ENCODE measurements at places on chromosomes 3 and 15.

DNA sequence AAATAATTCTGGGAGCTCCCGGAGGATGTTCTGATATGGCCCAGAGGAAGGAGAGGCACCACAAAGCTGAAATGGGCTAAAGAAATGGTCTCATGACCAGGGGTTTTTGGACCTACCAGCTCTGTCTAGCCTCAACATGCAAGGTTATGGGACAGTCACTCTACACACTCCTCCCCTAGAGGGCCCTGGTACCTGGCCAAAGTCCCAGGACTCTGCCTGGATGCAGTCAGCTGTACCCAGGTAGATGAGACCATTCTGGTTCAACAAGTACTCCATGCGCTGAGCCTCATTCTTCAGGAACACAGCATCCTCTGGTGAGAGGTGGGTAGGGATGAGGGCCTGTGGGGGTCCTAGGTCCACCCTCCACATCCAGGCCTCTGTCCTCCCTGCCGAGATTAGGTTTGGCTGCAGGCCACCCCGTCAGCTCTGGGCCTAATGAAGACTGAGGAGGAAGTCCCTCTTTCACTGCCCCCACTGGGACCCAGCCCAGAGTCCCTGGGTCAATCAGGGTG, 9.5 kb downstream of the EPB42 start:
- peak; percentile 34 for DNase-seq

GRCh38 chr15:68553994-68554720, 24.6 kb upstream of the CORO2B start:
- peak; percentile 80 for DNase-seq

GRCh38 chr15:63473999-63474809, 30.2 kb upstream of the USP3 start:
- DNase-seq: peak; percentile 55

DNA sequence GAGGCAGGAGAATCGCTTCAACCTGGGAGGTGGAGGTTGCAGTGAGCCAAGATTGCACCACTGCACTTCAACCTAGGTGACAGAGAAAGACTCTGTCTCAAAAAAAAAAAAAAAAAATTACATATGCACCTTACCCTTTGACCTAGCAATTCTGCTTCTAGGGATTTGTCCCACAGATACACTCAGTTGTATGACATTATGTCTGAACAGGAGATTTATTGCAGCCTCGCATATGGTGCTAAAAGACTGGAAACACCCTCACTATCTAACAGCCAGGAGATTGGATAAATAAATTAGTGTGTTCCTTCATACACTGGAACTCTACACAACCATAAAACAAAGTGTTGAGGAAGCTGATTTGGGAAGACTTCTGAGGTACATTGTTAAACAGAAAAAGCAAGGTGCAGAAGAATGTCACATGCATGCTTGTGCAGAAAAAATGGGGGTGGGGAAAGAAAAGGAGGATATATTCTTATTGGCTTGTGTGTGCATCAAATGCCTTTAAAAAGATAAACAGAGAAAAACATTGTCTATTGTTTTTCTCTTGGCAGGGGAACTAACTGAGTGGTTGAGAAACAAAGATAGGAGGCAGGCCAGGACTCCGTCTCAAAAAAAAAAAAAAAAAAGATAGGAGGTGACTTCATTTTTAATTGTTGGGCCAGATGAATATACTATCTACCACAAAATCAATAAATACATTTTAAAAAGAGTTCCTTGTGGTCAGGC, 30.9 kb downstream of the PPCDC start:
- no peak for DNase-seq

GRCh38 chr15:48730506-48730905, 80.4 kb downstream of the CEP152 start:
- no peak for DNase-seq

- no peak for DNase-seq
Measured at GRCh38 chr3:21049334-21050062, 701.5 kb downstream of the ZNF385D start.

- no peak for DNase-seq
Measured at GRCh38 chr3:123657568-123657967, 72.7 kb upstream of the HACD2 start.

- DNase-seq: no peak
Measured at GRCh38 chr3:64399205-64399800, 174.0 kb upstream of the PRICKLE2 start.

GRCh38 chr3:45969953-45970352, 25.7 kb downstream of the FYCO1 start:
- no peak for DNase-seq

DNA sequence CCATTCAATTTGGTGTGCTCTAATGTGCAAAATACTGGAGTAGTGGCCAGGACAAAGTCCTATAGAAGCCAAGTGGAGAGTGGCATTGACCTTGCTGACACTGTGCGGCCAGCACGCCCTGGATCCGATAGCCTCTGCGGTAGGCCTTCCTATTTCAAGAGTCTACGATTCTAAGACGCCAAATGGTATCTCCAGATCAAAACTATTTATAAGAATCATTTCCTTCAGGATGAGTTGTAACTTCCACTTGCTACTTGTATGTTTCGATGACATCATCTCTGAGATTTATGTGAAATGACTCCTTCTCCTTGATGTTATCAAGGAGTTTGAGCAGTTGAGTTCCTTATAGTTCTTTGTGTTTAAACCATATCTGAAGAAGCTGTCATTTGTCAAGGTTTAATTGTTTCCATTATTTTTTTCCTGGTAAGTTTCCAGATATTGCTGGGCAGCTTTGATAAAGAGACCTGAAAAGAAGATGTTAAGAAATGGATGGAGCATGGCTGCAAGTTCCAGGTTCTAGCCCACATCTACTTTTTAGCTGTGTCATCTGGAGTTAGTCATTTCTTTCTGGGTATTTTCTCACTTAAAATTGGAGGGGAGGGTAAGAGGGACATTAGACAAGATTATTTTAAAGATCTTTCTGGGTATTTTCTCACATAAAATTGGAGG, 71.8 kb downstream of the TMEM44 start:
- no peak for DNase-seq

- no peak for DNase-seq
Measured at GRCh38 chr3:131236421-131236820, 145.2 kb upstream of the NUDT16 start.

GRCh38 chr15:74822233-74822632, 4.2 kb upstream of the CPLX3 start:
- no peak for DNase-seq

GRCh38 chr3:100737334-100737733, 28.0 kb downstream of the TFG start:
- no peak for DNase-seq

DNA sequence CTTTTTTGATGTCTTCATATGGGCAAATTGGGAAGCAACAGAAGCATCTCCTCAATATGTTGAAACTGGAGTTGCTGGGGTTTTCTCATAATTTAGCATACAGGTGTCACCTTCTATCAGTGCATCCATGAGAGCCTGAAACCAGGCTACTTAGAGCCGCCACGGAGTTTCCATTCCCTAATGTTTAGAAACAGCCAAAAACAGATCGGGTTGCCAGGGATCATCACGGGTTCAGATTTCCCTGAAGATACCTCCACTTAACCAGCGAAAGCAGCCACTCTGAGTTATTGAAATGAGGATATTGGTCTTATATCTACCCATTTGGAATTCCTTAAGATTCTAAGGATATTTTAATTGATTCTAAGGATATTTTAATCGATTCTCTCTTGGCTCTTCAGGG, 14.5 kb downstream of the TERB2 start:
- DNase-seq: no peak

- DNase-seq: no peak
Measured at GRCh38 chr3:126351771-126352475, 5.3 kb downstream of the KLF15 start.

DNA sequence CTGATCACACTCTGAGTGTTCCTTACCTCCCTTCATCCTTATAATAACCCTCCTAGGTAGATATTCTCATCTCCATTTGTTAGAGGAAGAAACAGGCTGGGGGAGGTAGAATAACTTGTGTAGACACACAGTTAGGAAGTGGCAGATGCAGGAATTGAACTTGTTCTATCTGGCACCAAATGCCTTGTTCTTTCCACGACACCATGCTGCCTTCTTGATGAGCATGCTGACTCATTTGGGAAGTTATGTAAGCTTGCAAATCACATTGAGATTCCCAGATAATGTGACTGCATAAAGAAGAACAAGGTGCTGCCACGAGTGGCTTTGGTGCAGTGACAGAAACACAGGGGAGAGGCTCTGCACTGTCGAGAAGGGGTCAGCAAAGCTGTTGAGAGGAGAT, 27.5 kb upstream of the NDUFB4 start:
- no peak for DNase-seq

GRCh38 chr3:111076732-111077131, 5.1 kb downstream of the NECTIN3 start:
- no peak for DNase-seq

DNA sequence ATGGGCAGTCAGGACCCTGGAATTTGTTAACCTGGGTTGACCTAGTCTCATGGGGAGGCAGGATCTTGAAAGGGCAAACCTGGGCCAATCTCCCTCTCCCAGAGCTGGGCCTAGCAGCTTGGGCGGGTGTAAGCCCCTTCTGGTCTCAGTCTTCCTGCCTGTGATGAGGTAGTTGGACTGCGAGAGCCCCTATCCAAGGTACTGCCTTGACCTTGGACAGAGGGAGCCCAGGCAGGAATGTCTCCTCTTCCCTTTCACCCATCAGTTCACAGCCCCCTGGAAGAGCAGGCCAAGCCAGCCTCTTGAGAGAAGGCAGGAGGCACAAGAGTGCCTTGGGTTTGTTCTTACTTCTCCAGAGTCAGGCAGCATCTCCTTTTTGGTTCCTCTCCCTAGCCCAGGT, 24.7 kb upstream of the SEMA3F start:
- no peak for DNase-seq

DNA sequence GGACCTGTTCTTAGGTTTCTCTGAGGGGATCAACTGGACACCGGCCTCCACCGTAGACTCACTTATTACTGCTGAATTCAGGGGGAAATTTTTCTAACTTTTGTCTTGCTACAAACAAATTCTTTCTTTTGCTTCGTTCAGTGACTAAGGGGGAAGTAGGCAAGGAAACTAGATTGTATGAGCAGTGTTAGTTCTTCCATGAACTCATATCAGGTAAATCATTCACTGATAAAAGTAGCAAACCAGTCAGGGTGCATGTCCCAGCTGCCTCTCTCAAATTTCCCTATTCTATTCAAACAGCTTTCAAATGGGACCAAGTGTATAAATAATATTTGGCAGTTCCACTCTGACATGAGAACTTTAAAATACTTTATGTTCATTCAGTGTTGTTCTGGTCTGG, 7.3 kb upstream of the CCDC13 start:
- no peak for DNase-seq

DNA sequence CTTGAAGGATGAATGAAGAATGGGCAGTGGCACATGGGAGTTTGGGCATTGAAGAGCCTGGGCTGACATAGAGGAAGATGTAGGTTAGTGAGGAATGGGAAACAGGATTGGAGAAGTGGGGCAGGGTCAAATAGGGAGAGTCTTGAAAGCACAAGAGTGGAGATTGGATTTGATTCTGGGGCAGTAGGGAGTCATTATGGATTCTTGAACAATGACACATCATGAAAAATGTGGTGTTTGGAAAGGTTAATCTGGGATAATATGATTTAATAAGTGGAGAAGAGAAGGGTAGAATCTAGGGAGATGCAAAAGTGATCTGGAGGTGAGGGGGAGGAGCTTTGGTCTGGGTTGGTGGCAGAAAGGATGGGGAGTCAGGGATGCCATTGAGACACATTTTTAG, 45.4 kb upstream of the ROPN1 start:
- DNase-seq: no peak

DNA sequence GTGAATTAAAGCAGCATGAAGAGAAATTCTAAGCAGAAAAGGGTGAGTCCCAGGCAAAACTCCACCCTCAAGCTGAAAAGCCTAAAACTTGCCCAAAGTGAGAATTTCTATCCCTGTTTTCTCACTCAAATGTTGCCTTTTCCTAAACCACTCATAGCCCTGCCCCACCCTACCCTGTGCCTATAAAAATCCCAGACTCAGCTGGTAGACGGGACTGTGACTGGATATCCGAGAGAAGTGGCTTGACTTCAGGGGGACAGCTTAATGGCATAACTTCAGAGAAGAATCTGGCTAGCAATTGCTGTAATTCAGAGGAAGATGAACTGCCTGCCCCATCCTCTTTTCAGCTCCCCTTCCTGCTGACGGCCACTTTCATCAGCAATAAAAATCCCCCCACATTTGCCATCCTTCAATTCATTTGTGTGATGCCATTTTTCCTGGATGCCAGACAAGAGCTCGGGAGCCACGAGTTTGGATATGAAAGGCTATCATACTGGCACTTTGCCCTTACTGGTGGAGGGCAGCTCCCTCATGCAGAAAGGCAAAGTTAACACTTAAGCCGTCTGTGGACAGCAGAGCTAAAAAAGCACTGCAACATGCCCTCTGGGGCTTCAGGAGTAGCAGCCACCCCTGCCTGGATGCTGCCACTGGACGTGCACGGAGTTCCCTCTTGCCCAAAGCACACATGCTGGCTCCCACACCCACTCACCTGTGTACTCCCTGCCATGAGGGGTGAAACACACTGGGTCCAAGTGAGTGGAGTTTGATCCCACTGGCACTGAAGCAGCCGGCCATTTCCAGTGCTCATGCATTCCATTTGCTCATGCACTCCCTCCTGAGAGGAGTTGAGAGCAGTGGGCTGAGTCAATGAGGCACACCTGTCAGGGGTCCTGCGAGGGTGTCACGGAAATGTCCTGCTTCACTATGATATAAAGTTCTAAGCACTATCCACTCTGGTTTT, 670.6 kb downstream of the PLOD2 start:
- no peak for DNase-seq

GRCh38 chr3:9870978-9871377, 9.1 kb downstream of the CIDEC start:
- no peak for DNase-seq

DNA sequence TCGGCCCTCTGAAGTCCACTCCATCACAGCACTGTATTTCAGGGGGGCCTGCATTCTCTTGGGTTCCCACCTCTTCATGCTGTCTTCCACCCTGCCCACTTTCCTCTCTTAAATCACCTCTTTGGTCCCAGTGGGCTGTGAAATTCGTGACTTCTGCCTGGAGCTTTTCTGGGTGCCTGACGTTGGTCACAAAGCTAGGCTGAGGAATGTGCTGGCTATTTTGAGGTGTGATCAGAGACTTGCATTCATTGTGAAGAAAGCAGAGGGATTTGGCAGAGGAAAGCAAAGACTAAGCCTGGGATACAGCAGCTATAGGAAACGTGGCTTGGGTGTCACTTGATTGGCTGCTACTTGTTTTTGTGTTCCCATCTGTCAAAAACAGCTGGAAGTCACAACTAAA, 202.5 kb downstream of the SATB1 start:
- DNase-seq: no peak

DNA sequence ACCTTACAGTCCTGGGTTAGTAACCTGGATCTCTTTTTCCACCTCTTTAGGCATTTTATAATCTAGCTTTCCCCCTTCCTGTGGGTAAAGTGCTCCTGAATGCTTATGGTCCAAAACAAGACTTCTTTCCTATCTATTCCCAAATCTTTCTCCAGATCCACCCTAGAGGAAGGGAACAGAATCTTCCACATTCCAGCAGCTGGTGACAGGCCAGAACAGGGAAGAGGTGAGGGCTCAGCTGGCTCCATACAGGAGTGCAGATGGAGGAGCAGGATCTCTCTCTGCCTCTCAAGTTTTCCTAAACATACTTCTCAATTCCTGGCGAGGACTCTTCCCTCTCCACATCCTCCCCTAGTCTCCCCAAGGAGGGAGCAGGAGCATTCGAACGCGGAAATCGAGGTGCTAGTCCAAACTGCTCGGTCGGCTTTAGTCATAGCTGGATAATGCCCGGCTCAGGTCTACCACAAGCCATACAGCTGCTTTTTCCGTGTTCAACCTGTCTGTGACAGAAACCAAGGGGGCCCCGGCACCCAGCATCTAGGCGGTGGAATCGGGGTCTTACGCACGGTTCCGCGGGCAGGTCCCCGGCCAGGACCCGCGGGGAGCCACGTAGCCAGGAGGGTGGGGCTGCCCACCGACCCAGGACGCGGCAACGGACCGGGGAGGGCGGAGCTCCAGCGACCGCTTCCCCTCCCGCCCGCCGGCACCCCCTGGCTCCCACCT, 4.0 kb downstream of the RASSF1 start:
- DNase-seq: no peak
